GM04503 (cell line): ENCODE measurements at places on chromosomes 1 and 21.

DNA sequence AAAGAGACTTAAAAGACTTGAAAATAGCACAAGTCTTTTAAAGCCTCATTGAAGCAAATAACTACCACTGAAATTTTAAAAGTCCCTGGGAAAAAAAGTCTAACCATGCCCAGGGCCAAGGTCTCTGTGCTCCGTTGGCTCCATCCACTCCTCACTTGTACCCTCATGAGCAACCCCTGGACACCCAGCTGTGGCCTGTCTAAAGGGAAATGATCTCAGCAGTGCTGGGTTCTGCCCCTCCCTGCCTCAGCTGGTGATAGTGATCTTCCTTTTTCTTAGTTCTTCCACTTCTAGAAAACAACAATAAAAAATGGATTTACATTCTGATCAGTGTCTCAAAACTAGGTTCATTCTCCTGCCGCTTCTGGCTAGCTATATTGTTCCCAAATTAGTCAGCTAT is 423.5 kb upstream of the ADAMTS5 start:
- no peak for DNase-seq

DNA sequence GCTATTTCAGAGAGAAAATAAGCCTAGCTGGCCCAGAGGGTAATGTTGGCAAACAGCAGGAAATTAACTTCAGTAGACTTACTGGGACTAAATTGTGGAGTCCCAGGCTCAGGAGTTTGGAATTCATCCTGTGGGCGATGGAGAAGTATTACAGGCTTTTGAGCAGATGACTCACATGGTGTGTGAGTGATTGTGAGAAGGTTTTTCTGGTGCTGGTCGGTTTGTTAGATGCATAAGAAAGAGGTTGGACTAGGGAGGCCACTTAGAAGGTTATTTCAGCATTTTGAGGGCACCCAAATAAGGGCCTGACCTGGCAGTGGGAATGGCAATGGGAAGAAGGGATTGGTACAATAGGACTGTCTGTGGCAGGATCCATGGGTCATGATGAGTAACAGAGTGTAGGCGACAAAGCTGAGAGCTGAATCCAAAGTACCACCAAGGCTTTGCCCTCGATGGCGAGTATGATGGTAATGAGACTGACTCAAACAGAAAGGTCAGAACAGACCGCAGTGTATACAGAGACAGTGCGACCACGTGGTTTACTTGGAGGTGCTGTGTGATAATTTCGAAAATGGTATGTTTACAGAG is 69.2 kb upstream of the KIF26B start:
- peak; percentile 96 for DNase-seq

GRCh38 chr1:209030454-209031167 is 552.9 kb upstream of the CAMK1G start:
- no peak for DNase-seq

- no peak for DNase-seq
These were observed 13.6 kb upstream of the GPX7 start for GRCh38 chr1:52588535-52588934.

GRCh38 chr1:34684266-34684665 is 70.6 kb upstream of the GJB5 start:
- DNase-seq = no peak

GRCh38 chr1:12383786-12384185 is 154.0 kb downstream of the VPS13D start:
- DNase-seq = peak; percentile 54

- DNase-seq = no peak
These were observed 155.2 kb upstream of the COA6 start for GRCh38 chr1:234218078-234218477.
